Activated CD4-positive, alpha-beta memory T cell treated with anti-CD3 and anti-CD28 coated beads for 36 hours (primary cell): ENCODE measurements at places on chromosomes 16 and 17.

GRCh38 chr16:81593481-81593880, 148.9 kb downstream of the CMIP start:
- no peak for DNase-seq

DNA sequence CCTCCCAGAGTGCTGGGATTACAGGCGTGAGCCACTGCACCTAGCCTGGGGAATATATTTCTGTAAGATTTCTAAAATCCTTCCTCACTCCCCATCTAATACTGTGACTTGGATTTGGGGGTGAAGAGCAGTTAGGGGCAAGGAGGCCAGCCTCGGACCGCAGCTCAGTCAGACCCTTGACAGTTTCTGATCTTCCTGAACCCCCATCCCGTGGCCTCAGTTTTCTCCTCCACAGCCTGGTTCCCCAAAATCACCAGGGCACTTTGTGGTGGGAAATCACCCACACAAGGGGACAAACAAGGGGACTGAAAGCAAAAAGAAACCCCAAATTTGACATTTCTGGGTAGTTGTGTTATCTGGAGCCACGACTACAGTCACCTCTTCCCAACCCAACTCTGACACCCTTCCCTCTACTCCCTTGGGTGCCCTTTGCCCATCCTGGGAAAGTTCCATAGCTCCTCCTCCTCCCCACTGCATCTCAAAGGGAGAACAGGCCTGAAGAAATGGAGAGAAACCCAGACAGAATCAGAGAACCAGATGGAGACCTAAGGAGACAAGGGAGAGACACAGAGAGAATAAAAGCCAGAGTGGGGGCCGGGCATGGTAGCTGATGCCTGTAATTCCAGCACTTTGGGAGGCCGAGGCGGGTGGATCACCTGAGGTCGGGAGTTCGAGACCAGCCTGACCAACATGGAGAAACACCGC, 2.8 kb upstream of the STAT5A start:
- peak; percentile 6 for DNase-seq

- peak; percentile 72 for DNase-seq
Measured at GRCh38 chr17:74862108-74862901, 2.6 kb upstream of the GRIN2C start.

DNA sequence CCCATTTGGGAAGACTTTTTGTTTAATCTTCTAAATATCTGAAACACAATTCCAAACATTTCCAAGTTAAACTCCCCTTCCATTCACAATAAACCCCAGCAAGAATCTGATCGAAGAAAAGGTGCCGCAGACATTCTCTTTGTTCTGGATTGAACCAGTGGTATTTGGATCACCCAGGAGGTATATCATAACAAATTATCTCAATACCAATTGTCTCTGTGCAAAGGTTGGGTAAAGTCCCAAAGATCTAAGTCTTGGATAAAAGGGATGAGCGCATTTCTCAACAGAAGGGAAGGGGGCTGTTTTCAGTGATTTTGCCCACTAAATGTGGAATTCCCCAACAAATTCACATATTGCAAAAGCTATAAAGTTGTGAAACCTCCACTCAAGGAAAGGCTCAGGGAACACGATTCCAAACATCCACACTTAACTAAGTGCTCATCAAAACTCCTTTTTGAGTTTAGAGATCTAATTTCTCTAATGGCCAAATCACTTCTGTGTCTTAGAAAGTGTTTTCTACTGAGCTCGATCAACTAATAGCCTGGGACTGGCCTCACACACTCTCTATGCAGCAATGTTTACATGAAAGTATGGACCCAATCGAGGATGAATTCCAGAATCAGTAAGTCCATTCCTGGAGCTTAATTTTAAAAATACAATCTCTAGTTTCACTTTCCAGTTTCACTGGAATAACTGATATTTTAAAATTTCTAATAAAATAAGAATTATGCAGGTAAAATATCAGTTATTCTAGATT, 30.9 kb downstream of the SALL1 start:
- no peak for DNase-seq

DNA sequence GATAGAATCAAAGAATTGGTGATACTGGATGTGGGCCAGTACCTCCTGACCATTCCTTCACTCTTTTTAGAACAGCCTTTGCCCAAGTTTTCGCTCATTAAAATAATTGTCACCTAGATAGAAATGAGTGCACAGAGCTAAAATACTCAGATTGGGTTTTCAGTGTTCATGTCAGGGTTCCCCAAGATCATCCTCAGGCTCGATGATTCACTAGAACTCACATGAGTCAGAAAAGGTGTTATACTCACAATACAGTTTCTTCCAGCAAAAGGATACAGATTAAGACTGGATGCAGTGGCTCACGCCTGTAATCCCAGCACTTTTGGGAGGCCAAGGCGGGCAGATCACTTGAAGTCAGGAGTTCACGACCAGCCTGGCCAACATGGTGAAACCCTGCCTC, 19.9 kb downstream of the ERCC4 start:
- DNase-seq = no peak

DNA sequence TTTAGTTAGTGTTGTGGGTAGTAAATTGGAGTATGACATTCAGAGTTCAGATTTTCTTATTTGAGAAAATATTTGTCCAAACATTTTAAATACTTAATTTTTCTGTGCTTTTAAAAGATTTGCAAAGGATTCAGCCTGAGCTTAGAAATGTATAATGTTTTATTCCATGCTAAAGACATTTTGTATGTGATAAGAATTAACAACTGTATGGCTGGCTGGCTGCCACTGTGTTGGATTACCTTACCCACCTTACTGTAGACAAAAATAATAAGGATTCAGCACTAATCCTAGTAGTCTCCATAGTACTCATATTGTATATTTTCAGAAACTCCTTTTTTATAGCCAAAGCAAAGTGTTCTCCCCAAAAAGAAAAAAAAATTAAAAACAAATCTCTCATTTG, 74.8 kb downstream of the TANC2 start:
- no peak for DNase-seq

DNA sequence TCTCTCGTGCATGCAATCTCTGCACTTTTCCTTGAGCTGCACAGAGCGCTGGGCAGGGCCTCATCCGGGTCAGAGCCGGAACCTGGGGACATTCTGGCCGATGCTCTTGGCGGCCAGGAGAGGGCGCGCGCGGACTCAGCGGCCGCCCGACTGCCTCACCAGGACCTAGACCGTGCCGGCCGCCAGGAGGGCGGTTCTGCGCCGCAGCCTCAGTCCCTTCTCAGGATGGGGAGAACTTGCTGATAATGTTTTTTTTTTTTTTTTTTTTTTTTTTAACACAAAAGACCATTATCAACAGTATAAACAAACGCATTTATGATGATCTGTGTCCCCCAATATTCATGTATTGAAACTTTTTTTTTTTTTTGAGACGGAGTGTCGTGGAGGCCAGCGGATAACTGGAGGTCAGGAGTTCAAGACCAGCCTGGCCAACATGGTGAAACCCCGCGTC, 8.1 kb upstream of the FLYWCH2 start:
- DNase-seq = peak; percentile 80

- DNase-seq = peak; percentile 81
Measured at GRCh38 chr16:578870-579405, 9.2 kb downstream of the PIGQ start.

DNA sequence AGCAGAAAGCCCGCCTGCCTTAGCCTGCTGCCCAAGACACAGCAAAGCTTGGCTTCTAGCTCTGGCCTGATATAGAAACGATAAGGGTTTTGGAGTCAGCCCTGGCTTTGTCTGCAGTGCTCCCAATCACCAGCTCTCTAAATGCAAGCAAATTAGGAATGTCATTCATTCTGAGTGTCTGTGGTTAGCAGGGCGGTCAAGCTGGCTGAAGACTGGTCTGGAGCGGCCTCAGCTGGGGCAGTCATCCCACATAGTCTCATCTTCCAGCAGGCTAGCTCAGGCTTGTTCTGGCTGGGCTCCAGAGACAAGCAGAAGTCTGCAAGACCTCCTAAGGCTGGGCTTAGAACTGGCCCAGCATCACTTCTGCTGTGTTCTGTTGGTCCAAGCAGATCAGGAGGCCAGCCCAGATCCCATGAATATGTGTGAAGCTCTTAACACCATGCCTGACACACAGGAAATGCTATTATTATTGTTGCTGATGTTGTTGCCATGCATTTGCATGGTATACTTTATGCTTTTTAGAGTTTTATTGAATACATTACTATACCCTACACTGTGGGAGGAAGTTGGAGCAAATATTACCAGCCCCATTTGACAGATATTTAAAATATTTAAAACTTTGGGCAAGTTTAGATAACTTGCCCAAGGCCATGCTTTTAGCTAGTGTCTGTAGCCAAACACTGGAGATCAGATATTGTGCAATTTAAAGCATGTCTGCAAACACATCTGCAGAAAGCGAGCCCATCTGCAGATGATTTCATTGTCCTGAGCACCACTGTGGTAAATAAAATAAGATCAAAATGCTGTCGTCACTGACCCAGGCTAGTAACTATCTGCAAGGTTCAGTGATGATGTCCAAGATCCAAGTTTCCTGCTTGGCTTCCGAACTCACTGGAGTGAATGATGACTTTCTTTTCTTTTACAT, 24.8 kb downstream of the TMC7 start:
- no peak for DNase-seq

- DNase-seq = no peak
Measured at GRCh38 chr17:34581446-34582184, 2.2 kb downstream of the TMEM132E start.

- DNase-seq = no peak
Measured at GRCh38 chr17:72743037-72743467, 349.4 kb downstream of the SLC39A11 start.

- no peak for DNase-seq
Measured at GRCh38 chr16:88373927-88374492, 8.7 kb upstream of the ZNF469 start.

DNA sequence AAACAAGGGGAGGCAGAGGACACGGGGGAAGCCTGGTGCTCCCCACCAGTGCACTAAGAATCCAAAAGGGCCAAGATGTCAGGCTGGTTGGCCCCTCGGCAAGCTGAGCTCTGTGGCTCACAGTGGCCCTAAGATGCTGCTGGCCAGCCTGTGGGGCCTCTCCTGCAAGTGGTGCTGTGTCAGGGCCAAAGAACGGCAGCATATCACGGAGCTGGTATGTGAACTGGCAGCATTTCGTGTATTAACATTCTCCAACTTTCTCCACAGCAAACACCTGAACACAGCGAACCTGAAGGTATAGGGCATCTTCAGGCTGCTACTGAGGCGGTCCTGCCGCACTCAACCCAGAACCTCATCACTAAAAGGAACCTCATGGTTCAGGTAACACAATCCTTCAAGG, 34.8 kb downstream of the VAC14 start:
- DNase-seq = no peak

GRCh38 chr16:30108059-30108850, 5.1 kb downstream of the GDPD3 start:
- DNase-seq = no peak

DNA sequence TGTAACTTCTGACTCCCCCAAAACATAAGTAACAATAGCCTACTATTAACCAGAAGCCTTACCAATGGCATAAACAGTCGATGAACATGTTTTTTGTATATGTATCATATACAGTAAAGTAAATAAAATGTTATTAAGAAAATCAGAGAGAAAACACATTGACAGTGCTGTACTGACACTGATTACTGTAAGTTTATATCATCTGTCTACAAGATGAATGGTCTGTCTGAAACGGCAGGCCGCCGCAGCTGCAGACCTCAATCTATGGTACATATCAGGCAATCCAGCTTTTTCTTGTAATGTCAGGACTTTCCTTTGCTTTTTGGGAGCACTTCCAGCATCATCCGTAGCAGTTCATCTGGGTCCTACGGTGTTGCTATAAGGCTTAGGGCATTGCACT, 44.2 kb upstream of the RPH3AL start:
- DNase-seq = no peak

- no peak for DNase-seq
Measured at GRCh38 chr17:56656701-56657327, 63.3 kb downstream of the NOG start.

GRCh38 chr17:46001390-46002310, 2.6 kb downstream of the STH start:
- no peak for DNase-seq

DNA sequence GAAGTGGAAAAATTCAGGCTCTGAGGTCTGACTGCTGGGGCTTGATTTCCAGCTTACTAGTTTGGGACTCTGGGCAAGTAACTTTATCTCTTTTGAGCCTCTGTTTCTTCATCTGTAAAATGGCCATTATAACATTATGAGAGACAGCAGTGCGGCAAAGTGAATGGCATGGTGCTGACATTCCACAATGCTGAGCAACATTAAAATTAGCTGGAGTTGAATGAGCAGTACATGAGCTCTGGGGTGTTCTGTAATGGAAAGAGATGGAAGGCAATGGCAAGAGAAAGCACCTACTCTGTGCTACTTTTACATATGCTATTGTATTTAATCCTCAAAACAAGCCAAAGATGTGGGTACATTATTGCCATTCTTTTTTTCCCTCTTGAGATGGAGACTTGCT, 535.7 kb upstream of the CDH11 start:
- no peak for DNase-seq

GRCh38 chr17:6384481-6384880, 50.4 kb downstream of the AIPL1 start:
- DNase-seq = no peak

DNA sequence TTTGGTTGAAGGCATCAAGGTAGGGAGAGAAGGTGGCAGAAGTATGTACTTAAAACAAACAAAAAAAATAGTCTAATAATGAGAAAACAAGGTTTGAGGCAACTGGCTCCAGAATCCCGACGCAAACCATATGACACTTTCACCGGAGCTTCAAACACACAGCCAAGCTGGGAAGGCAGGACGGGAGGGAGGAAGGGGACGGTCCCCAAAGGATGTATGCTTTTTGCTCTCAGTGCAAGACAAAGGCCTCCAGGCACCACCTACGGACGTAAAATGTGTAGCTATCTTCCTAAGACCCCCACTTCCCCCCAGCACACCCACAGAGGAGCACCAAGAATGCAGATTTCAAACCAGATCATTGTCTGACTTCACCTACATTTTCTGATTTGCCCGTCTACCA, 102.3 kb downstream of the ZFHX3 start:
- no peak for DNase-seq

GRCh38 chr17:571224-571623, 143.4 kb downstream of the VPS53 start:
- no peak for DNase-seq

DNA sequence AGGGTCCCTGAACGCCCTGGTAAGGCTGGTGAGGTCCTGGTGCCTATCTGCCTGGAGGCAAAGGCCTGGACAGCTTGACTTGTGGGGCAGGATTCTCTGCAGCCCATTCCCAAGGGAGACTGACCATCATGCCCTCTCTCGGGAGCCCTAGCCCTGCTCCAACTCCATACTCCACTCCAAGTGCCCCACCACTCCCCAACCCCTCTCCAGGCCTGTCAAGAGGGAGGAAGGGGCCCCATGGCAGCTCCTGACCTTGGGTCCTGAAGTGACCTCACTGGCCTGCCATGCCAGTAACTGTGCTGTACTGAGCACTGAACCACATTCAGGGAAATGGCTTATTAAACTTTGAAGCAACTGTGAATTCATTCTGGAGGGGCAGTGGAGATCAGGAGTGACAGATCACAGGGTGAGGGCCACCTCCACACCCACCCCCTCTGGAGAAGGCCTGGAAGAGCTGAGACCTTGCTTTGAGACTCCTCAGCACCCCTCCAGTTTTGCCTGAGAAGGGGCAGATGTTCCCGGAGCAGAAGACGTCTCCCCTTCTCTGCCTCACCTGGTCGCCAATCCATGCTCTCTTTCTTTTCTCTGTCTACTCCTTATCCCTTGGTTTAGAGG, 23.5 kb upstream of the BEAN1 start:
- DNase-seq = no peak
